ENCODE measurements at places on chromosomes 13 and 19.

- no peak for DNase-seq
Observed at GRCh38 chr13:91934354-91934753, 535.9 kb downstream of the GPC5 start.

DNA sequence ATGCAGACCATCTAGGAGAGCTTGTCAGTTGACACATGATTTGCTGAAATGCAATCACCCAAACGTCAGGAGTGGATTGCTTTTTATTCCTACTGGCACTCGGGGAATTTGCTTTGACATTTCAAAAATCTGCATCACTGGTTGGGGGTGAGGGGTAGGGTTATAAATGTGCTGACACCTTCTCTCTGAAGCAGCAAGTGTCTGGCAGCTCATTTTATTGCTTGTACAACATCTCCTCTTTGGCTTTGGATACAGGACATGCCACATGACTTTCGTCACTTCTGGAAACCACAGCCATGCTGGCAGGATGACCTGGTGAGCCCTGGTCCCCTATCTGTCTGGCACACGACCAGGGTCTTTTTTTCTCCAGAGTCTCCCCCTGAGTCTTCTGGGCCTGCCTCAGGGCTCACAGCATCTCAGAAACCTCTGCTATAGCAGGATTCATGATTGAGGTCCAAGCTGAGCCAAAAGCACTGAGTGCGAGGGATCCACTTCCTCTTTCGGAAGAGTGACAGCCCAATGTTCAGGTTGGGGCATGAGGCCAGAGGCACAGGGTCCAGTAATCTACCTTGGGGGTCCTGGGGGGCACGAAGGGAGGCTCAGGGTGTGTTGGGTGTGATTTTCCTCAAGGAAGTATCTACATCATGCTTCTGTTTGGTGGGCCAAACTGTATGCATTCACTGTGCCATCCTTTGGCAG lies 60.1 kb downstream of the HSPH1 start:
- DNase-seq: no peak

- no peak for DNase-seq
Observed at GRCh38 chr19:34481861-34482379, 362 bp downstream of the WTIP start.

- no peak for DNase-seq
Observed at GRCh38 chr19:47106821-47107201, 6.8 kb downstream of the ZC3H4 start.

GRCh38 chr13:26236296-26236695 lies 14.2 kb upstream of the RNF6 start:
- DNase-seq: no peak

GRCh38 chr13:46858776-46859175 lies 38.1 kb downstream of the HTR2A start:
- DNase-seq: no peak

DNA sequence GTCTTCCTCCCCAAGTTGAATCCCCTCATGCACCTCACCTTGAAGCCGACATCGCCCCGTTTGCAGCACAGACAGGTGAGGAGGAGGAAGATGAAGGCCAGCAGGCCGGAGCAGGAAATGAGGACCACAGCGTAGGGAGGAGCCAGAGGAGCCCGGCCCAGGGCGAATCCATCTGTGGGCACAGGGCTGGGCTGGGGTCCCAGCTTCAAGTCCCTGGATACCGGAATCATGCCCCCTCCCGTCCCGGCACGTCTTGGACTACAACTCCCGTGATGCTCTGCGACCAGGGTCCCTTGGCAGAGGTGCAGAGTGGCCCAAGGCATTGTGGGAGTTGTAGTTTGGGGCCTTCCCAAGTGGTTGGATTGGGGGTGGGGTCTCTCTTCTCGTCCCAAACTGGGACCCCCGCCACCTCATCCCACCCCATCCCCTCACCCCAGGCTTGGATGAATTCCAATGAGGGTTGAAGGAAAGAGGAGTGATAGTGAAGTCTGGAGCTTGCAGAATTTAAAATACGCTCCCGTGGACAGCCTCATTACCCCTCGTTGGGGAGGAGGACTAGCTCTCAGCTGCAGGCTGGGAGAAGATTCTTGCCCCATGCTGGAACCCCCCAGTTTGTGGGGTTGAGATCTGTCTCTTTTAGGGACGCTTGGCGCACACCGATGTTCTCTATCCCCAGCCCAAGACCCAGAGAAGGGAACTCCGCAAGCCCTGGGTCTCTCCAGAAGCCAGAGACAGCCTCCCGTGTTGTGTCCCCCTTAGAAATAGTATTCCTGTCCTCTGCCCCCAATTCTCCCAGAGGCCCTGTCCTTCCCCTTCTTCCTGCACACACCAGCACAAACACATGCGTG lies 990 bp downstream of the LMTK3 start:
- DNase-seq: peak; percentile 79

- no peak for DNase-seq
Observed at GRCh38 chr13:43986421-43986981, 106.8 kb downstream of the LACC1 start.

DNA sequence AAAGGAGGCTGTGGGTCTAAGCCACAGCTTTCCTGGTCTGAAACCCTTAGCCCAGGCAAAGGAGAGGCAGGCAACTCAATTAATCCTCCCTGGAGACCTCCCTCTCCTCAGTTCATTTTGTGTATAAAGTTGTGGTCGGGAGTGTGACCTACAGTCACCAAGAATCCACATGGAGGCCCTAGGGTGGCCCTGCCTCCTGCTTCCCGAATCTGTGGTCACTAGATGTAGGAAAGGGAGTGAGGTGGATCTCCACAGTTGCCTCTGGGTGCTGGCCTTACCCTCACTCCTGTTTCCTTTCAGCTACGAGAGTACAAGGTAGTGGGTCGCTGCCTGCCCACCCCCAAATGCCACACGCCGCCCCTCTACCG lies 1.3 kb downstream of the RPL18A start:
- no peak for DNase-seq

DNA sequence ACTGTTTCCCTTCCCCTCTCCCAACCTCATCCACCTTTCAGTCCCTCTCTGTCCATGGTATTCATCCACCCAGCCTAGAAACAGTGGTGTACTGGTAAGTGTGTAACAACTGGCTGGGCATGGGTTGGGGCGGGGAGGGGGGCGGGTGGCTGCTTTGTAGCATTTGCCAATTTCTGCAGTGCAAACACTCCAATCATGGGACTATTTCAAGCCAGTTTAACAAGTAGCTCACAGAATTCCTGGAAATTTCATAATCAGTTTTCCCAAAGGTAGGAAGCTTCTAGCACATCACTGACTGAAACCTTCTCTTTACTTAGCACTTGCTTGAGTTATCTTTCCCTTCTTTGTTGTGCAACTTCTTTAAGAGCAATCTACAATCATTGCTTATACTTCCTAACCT lies 100.8 kb upstream of the WASF3 start:
- no peak for DNase-seq

DNA sequence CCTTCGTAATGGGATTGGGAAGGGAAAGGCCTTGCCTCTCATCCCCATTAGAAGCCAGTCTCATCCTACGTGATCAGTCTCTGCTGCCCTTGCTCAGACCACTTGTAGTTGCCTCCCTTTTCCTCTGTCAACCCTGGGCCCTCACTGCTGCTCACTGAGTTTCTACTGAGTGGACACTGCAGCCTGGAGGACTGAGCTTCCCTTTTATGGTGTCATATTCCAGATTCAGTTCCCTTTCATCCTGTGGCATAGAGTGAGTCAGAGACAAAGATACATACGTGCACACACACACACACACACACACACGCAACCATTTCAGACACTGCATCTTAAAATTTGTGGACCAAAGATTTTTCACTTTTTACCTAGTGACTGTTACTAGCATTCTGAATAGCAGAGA lies 56.6 kb downstream of the COG3 start:
- DNase-seq: no peak

DNA sequence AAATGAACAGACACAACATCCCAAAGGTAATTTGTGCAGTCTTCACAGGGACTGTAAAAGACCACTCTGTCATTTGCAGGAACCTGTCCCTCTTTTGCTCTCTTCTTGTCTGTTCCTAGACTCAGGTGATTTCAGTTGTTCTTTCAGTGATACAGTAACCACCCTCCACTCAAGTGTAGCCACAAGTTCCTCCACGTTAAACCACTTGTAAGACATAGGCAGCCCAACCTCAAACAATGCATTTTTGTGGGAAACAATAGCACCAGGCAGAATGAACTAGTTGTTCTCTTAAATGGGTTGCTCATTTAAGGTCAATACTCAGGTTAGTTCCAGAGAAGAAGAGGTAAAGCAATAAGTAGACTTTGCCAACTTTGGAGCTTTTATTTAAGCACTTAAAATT lies 359.4 kb downstream of the MZT1 start:
- DNase-seq: no peak

DNA sequence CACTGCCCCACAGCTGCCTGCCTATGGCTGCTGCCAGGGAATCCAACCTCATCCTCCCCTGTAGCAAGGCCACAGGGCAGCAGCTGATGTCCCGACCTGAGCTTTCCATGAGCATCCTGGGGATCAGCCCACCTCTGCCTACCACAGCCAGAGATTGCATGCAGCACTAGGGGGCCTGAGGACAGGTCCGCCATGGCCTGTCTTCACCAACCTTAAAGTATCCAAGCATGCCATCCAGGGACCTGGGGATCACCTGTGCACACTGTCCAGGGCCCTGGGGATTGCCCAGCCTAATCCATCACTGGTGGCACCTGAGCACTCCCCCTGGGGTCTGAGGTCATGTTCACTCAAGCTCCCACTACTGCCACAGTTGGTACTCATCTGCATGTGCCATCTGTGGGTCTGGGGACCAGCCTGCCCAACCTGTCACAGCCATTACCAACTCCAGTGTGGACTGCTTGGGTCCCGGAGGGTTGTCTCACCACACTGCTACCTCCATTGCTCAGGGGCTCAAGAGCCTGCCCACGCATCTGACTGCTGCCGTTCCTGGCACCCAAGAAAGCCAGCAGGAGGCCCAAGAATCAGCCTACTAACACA lies 53.0 kb downstream of the KCTD15 start:
- no peak for DNase-seq

DNA sequence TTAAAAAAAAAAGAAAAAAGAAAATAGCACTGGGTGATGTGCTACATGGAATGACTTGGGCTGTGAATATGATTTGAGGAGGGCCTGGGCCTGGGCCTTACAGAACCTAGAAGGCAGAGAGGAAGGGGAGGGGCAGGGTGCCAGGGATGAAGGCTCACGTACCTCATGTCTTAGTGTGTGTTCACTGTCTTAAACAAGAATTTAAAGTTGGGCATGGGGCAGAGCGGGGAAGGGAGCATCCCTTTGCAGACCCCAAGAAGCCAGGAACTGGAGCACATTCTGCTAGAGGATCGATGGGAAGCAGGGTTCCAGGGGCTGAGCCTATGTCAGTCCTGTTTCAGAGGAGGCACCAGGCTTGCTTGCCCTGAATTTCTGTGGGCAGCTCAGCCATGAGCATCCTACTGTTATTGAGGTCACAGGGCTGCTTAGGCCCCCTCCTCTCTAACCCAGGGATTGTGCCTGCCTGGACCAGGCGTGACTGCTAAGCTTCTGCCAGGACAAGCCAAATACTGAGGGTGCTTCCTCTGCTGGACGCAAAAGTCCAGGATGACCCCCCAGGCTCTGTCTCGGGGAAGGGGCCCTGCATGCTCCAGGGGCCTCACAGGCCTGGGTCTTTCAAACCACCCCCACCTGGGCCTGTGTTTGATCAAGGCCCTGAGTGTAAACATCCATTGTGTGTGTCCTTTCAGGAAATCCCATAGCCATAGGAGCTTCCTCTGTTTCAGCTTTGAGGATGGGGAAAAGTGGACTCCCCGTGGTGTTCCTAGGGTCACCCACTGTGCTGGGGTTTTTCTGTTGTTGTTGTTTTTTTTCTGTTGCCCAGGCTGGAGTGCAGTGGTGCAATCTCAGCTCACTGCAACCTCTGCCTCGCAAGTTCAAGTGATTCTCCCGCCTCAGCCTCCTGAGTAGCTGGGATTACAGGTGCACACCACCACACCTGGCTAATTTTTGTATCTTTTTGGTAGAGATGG lies 4.8 kb downstream of the LSR start:
- DNase-seq: no peak

GRCh38 chr19:41307090-41307875 lies 2.7 kb upstream of the CCDC97 start:
- DNase-seq: no peak

DNA sequence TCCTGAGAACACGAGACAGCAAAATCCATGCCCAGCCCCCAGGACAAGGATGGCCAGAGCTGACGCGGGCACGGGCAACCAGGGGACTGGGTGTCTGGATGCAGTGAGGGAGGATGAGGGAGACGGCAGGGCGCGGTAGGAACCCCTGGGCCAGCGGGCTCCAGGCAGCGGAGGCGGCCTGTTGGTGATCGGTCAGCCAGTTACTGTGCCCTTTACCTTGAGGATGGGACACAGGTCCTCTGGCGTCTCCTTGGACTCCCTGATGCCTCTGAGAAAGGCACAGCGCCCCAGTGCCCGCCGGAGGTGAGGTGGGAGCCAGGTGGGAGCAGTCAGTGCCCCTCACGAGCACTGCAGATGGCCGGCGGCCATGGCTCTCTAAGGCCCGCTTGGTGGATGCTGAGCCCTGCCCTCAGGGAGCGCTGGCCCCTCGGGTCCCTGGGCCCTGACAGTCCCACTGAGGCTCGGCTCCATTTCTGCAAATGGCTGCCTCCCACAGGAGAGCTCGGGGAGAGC lies 31.2 kb downstream of the C13orf46 start:
- DNase-seq: no peak

- DNase-seq: no peak
Observed at GRCh38 chr19:18784786-18785120, 6.4 kb downstream of the COMP start.

- no peak for DNase-seq
Observed at GRCh38 chr13:89307278-89307677, 1636.1 kb downstream of the SLITRK5 start.

DNA sequence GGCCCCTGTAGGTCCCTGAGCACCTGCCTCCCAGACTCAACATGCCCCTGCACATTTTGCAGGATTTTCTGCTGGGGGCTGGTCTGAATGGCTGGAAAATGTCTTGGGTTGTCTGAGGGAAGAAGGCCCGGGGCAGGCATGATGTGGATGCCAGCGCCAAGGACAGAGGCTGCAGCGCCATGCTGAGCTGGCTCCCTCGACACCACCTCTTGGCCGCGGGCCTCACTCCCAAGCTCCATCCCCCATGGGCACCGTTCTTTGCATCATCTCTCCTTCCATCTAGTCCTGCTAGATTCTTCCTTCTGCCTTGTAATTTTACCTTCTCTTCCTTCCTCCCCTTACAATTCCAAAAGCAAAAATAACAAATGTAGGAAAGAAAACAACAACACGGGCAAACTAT lies 70.6 kb downstream of the ZIC5 start:
- DNase-seq: no peak

GRCh38 chr13:74210693-74211393 lies 76.6 kb upstream of the KLF12 start:
- no peak for DNase-seq

DNA sequence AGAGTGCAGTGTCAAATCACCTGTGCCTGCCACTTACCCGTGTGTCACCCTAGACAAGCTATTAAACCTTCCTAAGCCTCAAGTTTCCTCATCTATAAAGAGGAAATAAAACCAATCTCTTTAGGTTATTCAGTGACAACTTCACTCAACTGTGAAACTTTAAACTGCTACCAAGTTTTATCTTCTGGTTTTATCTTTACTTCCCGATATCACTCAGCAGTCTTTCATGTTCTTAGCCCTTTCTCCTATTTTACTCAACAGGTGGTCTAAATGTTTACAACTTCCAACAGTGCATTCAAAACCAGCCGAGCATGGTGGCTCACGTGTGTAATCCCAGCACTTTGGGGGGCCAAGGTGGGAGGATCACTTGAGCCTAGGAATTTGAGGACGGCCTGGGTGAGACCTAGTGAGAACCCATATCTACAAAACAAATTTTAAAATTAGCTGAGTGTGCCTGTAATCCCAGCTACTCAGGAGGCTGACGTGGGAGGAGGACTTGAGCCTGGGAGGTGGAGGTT lies 59.6 kb downstream of the GPALPP1 start:
- DNase-seq: no peak
